ENCODE measurements at places on chromosomes 5 and 9. TPM values are rescaled to one million over a fixed set of nuclear protein-coding genes. Genes with fewer than 3 reads are reported as not detected.

NUTM2F gene
- total RNA-seq, result not detected

CBY3 gene
- not detected for total RNA-seq

MAN1B1 gene
- 153 TPM for total RNA-seq

PHAX gene
- 37.1 TPM for total RNA-seq

NUTM2G gene
- not detected for total RNA-seq

SLC6A19 gene
- total RNA-seq, result not detected

PCDHB15 gene
- total RNA-seq, result 0.91 TPM

Measured in smooth muscle cell of the pulmonary artery (primary cell).